ENCODE measurements at places on chromosomes 13 and 19.

- DNase-seq = no peak
These were observed 13.2 kb downstream of the ING1 start for GRCh38 chr13:110726726-110727125.

DNA sequence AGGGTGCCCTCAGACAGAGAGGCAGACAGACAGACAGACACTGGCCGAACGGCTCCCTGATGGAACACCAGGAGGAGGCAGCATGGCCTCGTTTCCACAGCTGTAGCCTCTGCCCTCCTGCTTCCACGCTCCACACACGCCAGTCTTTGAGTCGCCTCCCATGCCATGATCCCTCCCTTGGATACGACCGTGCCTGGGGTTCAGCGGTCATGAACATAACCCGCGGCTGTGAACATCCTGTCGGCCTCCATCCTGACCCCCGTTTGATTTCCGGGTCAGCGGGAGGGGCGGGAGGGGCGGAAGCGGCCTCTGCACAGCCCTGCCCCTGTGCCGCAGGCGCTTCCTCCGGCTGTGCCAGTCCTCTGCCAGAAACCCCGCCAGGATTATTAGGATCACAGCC, 23.4 kb downstream of the GP6 start:
- DNase-seq = no peak

DNA sequence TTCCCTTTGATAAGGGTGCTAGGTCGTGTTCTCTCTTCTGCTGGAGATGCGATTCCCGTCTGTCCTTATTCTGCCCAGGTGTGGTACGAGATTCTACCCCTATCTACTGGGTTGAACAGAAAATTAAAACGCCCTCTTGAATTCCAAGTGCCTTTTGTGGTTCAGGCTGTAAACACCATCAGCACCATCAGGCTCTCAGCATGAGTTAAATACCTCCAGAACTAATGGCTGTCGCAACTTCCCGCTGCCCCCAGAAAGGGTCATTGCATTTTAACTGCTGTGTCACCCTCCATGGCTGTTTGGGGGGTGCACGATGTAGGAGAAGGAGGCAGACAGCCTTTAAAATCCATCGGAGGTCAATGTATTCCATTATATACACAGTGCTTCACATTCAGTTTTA, 177.4 kb downstream of the OXGR1 start:
- no peak for DNase-seq

GRCh38 chr19:11067356-11068113, 21.7 kb upstream of the LDLR start:
- no peak for DNase-seq

- DNase-seq = no peak
These were observed 10.7 kb downstream of the ANO8 start for GRCh38 chr19:17323964-17324332.

GRCh38 chr13:46885018-46885417, 11.8 kb downstream of the HTR2A start:
- no peak for DNase-seq

DNA sequence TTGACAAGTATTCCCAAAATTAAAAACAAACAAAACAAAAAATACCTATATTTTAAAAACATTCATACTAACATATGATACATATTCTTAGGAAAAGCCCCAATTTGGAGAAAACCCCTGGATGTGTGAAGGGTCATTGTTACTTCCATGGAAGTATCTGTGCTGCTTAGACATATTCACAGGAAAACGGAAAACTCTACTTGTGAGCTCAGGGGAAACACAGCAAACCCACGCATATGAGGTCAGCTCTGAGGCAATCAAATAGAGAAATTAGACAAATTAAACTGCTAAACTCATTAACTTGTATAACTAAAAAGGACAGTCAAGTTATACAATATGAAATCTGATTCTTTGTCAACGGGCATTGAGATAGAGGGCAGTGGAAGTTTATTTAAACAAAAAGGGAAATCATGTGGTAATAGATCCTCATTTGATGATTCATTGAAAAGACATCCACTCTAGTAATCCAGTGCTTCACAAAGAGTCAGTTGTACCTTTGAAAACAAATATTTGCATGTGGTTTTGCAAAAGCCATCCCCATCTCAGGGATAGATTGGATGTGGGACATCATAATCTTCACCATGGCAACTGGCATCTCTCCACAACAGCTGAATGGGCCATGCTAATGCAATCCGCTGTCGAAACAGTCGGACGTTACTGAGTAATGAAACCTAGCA, 423.4 kb downstream of the ITGBL1 start:
- DNase-seq = no peak

GRCh38 chr19:58513694-58514563, 2.1 kb upstream of the SLC27A5 start:
- DNase-seq = peak; percentile 59

- no peak for DNase-seq
These were observed 144.9 kb upstream of the SOX1 start for GRCh38 chr13:111922086-111922485.

DNA sequence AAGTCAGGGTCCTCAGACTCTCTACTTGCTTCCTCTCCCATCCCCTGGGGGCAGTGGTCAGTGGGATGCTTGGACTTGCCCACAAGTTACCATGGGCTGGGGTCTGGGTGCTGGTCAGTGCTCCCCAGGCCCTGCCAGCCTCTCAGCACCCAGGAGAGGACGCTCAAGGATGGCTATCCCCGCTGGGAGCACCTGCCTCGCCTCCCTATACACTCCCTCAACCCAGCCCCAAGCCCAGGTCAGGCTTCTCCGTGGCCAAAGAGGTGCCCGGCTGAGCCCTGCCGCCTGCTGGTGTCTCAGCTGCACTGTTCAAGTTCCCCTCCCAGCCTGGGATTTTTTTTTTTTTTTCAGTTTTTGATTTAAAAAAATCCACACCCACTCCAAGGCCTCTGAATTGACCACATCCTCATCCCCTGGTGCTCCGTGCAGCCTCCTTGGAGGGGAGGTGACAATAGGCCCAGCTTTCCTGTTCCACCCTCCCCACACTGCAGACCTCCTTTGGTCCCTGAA, 10.8 kb downstream of the F2RL3 start:
- no peak for DNase-seq

DNA sequence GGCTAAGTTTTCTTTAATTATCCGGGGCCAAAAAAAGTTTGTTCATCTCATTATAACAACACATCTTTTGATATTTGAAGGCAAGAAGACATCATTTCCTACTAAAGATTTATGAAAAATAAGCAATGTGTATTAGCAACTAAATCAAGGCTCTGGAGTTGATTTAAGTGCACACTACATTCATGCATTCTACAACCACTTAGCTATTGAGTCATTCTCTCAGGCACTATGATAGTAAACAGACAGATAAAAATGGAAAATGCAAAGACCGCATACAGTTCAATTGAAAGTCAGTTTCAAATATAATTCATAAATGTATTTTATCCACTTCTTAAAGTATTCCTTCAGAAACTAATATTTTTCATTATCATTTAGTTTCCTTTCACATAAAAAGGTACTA, 1395.2 kb downstream of the PCDH9 start:
- no peak for DNase-seq

GRCh38 chr19:22422211-22422610, at the start of gene ZNF98:
ZNF98 (minus strand) TSS chr19:22422346; CDS start chr19:22422224, 122 bp downstream.
- DNase-seq = peak; percentile 44
